ENCODE measurements at places on chromosomes 12 and 14.
A peak's percentile ranks its signal among the peaks of the same experiment; 100 is the strongest.

- no peak for DNase-seq
Measured at GRCh38 chr12:49809381-49809905, 18.8 kb downstream of the NCKAP5L start.

- no peak for DNase-seq
Measured at GRCh38 chr14:87465770-87466169, 527.2 kb downstream of the GALC start.

DNA sequence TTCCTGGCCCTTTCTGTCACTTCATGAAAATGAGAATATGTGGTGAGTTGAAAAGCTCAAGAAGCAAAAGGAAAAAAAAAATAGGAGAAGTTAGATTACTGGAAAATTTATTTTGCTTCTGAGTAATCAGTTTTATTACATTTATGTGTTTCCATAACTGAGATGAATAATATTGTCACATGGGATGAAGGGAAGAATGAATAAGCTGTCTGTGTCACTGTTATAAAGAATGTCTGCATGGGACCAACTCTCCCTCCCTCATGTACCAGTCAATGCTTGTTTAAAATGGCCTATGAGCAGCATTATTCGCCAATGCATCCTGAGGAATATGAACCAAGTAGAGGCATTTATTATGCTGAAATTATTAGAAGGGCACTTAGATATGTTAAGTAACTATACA, 246.3 kb downstream of the PRKD1 start:
- no peak for DNase-seq

GRCh38 chr14:67965696-67966095, 146.1 kb downstream of the RAD51B start:
- DNase-seq, result no peak

- DNase-seq, result peak; percentile 15
Measured at GRCh38 chr14:49461529-49462401, 124.4 kb downstream of the RPS29 start.

DNA sequence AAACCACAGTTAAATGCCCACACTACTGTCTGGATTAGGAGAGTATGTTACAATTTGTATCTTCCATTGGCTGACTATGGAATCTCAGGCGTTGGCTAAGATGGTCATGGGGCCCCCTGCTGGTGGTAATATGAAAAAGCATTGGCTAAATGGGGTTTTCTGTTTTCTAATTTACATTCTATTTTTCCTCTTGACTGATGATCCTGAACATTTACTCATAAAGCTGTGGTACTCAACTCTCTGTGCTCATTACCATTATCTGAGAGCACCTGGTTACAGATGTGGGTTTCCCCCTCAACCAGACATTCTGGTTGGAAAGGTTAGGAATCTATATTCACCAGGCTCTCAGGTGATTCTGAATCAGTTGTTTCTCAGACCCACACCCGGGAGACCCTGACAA, 64.8 kb downstream of the WSCD2 start:
- no peak for DNase-seq

Measured in T-helper 1 cell (primary cell).